Stimulated activated CD8-positive, alpha-beta memory T cell treated with anti-CD3 and anti-CD28 coated beads, Interleukin-7, amount 100 ng/mL, for 4 hours (primary cell): ENCODE measurements at places on chromosomes 4 and X.
A peak's percentile ranks its signal among the peaks of the same experiment; 100 is the strongest.

- peak; percentile 21 for DNase-seq
These were observed 177.9 kb downstream of the AFAP1 start for GRCh38 chr4:7761720-7762119.

DNA sequence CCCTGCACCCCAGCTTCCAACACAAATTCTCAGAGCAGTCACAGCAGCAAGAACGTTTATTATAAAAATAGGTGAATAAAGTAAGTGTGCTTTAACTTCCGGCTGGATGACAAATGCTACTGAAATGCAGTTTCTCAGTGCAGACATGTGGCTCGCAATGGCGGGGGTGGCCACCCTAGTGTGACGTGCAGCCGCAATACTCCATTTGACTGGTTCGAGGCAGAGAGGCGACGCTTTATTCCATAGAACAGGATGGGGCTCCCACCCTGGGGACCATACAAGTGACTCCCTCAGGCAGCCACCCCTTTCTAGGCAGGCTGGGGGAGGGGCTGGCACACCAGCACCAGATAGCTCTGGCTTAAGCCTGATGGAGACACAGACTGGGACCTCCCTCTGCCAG lies 14.5 kb downstream of the TNIP2 start:
- no peak for DNase-seq

- no peak for DNase-seq
These were observed 35.4 kb downstream of the CCSER1 start for GRCh38 chr4:90162566-90162965.

GRCh38 chrX:29237972-29238371 lies 650.7 kb downstream of the IL1RAPL1 start:
- no peak for DNase-seq
